ENCODE measurements at places on chromosomes 6 and 20.

GRCh38 chr6:126063512-126064146, 77.3 kb downstream of the TRMT11 start:
- DNase-seq = no peak

DNA sequence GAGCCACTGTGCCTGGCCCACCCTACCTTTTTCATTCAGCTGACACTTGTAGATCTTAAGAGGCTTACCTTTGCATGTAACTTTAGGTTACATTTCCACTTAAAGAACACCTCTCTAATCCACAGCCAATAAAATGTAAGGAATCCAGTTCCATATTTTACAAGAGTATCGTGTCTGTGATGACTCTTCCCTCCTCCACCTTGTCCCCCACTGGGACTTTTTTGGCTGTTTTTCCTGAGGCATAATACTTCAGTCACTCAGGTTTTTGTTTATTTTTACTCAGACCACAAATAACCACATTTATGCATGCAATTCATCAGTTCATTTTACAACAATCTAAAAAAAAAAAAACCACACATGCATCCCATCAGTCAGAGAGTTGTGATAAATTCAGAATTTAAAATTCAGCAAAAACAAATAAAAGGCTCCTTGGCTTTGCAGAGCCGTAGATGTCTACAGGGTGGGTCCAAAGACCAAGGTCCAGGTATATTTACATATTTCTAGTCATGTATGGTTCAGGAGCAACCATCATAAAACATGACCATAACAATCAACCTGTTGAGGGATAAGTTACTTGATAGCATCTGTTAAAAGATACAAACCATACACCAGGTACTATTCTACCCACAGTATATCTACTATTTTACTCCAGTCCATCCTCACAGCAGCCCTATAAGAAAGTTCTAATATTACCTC, 9.9 kb downstream of the ATXN1 start:
- DNase-seq = no peak

DNA sequence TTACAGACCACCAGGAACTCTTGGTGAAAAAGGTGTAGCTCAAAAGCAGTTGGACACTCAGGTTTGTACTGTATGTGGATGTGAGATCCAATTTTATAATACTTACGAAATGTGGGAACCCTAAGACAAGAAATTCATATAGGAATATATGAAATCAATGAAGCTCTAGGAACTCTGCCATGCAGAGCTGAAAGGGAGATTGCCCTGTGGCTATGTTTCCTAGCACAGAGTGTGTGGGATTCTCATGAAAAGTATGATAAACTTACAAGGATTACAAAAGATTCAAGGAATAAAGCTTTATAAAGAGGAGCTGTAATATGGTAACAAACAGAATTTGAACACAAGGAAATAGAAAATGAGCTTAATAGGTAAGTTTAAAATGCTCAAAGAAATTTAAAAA, 205.7 kb upstream of the FAM83B start:
- DNase-seq = no peak

GRCh38 chr6:41670703-41671360, 32.6 kb downstream of the MDFI start:
- DNase-seq = no peak

DNA sequence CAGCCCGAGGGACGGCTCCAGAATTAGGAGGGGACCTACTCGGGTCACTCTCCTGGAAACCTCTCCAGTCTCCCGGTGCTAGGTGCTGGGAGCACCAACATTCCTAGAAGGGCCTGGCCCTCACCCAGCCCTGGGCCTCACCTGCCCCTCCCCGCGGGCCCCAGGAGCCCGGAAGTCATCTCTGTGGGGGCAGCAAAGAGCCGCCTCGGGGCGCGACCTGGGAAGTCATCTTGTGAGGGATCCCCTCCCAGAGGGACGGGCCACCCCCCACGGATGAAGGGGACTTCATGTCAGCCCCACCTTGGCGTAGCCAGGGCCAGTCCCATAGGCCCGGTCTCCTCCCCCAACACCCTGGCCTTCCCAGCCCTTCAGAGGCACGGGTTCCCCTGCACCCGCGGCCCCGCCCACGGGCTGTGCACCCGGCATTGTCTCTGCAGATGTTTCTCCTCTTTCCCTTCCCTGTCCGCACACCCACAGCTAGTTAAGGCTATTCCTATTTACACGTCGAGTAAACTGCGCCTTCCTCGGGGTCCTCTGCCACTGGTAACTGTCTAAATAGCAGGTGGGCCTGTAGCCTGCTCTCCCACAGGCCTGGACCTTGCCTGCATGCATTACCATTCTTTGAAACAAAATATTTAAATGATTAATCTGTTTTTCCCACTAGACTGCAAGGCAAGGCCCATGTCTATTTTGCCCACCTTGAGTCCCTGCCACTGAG, 896 bp upstream of the RNASET2 start:
- peak; percentile 70 for DNase-seq

DNA sequence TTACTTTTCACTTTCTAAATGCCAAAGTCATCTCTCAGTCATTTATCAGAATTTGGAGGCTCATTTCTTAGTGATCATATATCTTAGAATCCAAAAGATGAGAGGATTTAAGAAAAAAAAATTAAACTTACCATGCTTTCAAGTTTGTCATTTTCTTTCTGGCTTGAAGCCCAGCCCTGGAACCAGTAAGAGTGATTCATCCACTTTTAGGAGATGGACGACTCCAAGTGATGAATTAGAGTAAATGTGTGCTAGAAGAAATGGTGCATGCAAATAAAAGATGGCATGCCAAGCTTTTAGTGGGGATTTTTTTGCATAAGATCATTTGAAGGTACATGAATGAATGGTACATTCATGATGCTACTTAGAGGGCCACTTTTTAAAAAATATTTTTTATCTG, 20.1 kb downstream of the PLCB1 start:
- no peak for DNase-seq

DNA sequence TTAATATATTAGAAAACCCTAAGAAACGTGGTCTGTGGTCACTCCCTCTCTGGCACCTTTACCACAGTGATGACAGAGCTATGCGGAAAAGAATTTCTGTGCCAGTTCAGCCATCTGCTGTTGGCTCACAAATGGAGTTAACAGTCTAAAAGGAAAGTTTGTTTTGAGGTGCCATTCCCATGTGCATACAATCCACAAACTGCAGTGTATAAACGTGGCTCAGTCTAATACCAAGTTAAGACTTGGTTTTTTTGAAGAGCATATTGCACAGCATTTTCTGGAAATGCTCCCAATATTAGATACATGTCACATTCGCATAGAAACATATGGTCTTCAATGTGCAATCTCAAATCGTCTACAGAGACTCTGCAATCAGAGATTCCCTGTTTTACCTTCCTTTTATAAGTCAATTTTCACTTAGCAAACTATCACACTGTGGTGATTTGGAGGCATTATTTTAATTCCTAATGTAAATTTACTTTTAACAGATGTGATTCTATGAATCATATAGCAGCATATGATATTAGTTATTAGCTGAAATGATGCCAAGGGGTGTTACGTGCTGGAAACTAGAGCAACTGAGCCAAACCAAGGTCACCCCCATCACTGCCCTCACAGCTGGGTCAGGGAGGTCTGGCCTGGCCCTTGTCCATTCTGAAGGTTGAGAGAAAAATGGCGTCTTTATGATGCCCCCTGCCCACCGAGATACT, 383.5 kb downstream of the PRKN start:
- DNase-seq = no peak

GRCh38 chr20:60069656-60070055, 111.4 kb downstream of the CDH26 start:
- no peak for DNase-seq

GRCh38 chr6:135228486-135228885, 47.4 kb downstream of the MYB start:
- no peak for DNase-seq

DNA sequence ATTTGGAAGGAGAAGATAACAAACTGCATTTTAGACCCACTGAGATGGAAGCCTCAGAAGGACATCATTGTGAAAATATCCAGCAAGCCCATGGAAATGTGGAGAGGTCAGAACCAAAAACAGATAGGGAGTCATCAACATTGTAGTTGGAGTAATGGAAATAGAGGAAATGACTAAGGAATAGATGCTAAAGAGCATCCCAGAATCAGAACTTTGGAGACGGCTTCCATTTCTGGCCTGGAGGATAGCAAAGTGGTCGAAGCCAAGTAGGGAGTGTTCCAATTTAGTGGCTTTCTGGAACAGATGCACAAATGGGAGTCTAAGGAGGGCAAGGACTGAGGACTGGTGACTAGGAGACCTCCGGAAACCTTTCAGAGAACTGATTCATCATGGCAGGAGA, 3.6 kb downstream of the BEND6 start:
- DNase-seq = no peak

DNA sequence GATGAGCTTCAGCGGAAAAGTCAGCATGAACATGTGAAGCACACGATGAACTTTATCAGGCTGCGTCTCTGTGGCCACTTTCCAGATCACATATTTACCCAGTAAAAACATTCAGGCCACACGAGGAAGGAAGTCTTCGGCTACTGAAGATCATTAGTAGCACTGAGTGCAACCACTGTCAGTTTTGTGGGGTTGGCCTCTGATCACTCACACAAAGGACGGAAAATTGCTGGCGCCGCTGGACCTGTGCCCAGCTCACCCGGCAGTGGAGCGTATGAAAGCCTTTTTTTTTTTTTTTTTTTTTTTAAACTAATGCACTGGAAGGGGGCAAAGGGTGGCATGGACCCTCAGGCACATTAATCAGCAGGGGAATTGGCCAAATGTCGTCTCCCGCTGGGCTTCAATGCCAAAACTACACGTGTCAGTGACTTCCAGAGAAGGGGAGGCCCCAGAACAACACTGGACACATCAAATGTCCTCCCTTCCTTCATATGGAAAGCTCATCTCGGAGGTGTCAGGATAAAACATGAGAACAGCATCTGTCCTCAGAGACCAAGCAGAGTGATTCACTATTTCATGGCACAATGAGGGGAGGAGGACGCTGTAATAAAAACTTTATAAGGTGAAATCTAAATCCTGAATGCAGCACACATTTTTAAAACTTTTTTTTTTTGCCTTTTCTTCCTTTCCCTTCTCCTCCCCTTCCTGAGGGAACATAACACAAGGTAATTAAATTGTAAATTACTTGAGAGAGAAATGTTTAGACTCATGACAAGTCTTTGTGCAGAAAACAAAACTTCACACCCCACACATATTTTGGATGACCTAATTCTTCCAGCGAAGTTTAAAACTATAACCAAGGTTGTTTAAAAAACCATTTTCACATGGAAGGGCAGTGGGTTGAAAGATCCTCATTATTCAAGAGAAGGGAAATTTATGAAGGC, 223.4 kb downstream of the FOXC1 start:
- DNase-seq = no peak

GRCh38 chr6:15662326-15663129, at the start of gene DTNBP1:
Gene DTNBP1, minus strand, starts transcription at chr6:15663028. Its CDS starts 159 bp downstream, at chr6:15662869.
- no peak for DNase-seq

- no peak for DNase-seq
These were observed at the start of gene TAGAP for GRCh38 chr6:159044899-159045727. Gene TAGAP, minus strand, starts transcription at chr6:159044991. Its CDS starts 845 bp downstream, at chr6:159044146.

GRCh38 chr20:38044685-38045084, 11.1 kb downstream of the RPRD1B start:
- no peak for DNase-seq

DNA sequence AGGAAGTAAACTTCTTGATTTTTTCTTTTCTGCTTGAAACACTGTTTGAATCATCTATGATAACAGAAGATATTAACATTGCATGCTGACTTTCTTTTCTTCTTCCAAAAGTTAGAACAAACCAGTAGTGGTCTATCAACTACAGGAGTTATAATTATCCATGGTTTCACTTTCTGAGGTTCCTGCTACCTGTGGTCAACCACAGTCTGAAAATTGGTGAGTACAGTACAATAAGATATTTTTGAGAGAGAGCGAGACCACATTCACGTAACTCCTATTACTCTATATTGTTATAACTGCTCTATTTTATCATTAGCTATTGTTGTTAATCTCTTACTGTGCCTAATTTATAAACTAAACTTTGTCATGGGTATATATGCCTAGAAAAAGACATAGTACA, 86.1 kb downstream of the MAP7 start:
- no peak for DNase-seq

GRCh38 chr6:113774127-113774825, 82.9 kb upstream of the MARCKS start:
- no peak for DNase-seq

Data from H1 (cell line).